Progenitor cell of endocrine pancreas (in vitro differentiated cells): ENCODE measurements at places on chromosomes 3 and 15. TPM values are rescaled to one million over a fixed set of nuclear protein-coding genes. Genes with fewer than 3 reads are reported as not detected.

DNA sequence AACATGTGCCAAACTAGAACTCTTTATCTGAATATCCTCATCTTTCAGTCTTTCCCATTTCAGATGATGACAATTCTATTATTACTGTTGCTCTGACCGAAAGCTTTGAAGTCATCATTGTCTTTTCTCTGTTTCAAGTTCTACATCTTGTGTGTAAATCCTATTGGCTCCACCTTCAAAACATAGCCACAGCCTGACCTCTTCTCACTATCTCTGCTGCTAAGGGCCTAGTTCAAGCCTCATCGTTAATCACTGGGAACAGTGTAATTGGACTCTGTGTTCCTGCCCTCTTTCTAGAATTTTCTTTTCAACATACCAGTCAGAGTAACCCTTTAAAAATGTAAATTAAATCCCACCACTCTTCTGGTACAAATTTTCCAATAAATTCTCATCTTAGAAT, 105.1 kb downstream of the OXSM start:
- DNase-seq: no peak
- no peak overlapping the region for H3K4me3 ChIP-seq

DNA sequence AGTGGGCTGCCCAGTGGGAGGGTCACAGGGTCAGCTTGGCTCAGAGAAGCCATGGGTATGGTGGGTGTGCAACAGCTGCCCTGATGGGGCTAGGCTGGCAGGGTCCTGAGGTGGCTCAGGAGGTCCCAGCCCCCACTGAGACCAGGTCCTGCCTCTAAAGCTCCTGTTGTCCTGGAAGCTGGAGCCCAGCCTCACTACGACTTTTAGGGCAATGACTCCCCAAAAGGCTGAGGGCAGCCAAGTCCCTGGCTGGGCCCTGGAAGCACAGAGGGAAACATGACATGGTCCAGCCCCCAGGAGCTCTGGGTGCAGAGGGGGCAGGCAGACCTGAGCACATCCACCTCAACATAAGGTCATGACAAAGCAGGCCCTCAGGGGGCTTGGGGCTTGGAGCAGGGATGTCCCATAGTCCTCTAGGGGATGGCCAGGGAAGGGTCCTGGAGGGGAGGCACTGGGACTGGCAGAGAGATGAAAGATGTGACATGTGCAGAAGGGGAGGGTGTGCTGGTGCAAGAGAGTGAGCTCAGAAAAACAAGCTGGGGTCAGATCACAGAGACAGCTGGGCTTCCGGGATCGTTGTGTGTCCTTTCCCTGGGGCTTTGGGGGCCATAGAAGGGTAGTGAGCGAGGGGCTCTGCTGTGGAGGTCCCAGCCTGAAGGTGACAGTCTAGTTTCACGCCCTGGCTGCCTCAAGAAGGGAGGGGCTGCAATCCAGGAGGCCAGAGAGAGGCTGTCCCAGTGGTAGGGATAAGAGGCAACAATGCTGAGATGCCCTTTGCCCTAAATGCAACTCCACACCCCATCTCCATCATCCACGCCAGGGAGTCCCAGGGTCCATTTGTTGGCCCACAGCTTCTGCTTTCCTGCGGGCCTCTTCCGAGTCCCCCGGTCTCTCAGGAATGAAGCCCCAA, 639 bp upstream of the ITIH3 start:
- H3K4me3 ChIP-seq: no peak overlapping the region
- DNase-seq: no peak

- H3K4me3 ChIP-seq: no peak overlapping the region
- H3K27me3 ChIP-seq: peaks cover 7% of the 10 kb centered on the region
- DNase-seq: no peak
- peak overlapping the region; percentile 92 for H3K27ac ChIP-seq
- no peaks in the 10 kb centered on the region for H3K36me3 ChIP-seq
Measured at GRCh38 chr15:78951841-78952238, 7.0 kb upstream of the CTSH start.

DNA sequence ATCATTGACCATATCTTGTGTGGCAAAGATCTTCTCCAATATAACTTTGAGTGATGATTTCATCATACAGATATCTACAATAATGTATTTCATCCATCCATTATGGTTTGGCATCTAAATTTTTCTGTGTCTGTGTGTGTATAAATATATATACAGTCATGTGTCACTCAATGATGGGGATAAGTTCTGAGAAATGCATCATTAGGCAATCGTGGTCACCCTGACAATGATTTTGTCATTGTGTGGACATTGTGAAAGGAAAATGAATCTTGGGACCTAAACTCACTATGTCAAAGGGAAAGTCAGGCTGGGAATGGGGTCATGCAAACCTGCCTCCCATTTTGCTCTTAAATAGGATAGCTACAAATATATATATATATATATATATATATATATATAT, 12.4 kb downstream of the CFAP161 start:
- H3K4me3 ChIP-seq: no peak overlapping the region
- H3K27ac ChIP-seq: no peak overlapping the region
- H3K4me1 ChIP-seq: peaks cover 7% of the 10 kb centered on the region
- no peak for DNase-seq

The MYH15 gene
- total RNA-seq: 0.91 and 0.96 TPM in 2 replicates
